ENCODE measurements at places on chromosomes 11 and 22.

DNA sequence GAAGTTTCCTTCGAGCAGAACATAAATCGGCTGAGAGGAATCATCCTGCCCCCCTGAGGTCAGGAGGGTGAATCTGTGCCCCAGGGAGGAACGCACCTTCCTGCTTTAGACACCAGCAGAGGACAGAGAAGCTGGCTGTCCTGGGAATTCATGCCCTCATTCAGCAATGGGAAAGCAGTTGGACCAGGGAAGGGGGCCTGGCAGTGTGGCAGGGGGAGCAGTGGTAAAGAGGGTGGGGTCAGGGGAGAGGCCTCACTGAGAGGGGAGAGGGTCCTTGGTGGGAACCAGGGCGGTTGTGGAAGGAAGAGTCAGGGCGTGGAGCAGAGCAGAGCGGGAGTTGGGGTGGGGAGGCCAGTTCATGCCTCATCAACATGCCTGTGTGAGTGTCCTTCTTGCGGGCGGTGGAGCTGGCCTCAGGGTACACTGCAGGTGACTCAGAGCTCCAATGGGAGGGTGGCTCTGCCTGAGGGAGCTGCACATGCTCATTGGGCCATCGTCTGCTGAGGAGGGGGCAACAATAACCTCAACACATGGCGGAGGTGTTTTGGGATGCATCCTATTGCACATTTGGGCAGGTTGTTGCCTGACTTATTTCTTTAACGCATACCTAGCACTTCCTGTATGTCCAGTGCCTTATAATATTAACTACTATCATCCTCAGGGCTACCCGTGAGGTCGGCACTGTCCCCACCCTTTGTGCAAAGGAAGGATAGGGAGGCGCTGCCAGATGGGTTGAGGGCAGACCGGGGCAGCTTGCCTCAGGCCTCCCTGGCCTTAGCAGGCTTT lies 23.2 kb downstream of the MED15 start:
- DNase-seq: no peak

DNA sequence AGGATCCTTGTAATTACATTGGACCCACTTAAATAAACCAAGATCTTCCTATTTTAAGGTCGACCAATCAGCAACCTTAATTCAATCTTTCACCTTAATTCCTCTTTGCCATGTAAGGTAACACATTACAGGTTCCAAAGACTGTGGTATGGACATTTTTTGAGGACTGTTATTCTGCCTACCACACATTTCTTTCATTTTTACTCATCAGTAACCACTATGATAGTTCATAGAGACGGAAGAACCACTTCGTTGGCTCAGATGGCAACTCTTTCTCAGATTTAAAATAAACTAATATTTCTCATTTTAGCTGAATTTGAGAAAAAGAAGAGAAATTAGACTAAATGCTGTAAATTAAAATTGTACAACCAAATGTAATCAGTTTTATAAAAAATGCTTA lies 96.3 kb downstream of the PAX6 start:
- no peak for DNase-seq

DNA sequence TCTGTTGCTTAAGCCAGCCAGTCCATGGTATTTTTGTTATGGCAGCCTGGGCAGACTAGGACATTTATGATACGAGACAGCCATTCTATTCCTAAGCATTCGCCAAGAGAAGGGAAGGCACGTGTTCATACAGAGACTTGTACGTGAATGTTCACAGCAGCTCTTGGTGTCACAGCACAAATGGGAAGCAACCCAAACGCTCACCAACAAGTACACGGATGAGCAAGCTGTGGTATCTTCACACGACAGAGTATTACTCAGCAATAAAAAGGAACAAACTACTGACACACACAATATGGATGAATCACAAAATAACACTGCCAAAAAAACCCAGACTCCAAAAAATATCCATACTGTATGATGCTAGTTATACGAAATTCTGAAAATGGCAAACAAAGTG lies 85.1 kb downstream of the PHF21B start:
- no peak for DNase-seq

DNA sequence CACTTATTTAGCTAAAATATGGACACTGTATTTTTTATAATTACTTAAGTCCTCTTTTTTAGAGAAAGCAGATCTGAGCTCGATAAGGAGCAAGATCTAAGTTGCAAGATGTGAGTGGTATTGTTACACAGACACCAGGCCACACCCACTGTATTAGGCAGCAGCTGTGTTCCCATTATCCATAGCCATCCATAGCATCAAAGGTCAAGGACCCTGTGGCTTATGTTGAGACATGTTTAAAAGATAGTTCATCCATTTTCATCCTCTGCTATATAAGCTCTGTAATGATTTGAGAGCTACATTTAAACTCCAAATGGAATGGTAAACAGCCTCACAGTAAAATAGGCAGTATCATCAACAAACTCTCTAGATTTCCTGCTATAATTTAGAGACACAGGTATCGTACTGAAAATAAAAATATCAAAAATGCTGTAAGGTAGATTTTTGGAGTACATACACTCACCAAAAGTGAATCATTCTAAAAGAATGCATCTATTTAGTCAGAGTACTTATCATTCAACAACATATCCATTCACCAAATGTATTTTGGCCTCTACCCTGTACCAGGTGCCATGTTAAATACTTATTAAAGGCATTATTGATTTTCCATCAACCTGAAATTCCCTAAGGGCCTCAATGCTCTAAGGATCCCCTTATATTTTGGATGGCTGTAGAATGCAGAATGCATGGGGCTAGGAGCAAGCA lies 574.0 kb downstream of the LRRC4C start:
- no peak for DNase-seq

GRCh38 chr11:22656130-22656529 lies 10.3 kb upstream of the GAS2 start:
- no peak for DNase-seq
